ENCODE measurements at places on chromosomes 1 and 21. TPM values are rescaled to one million over a fixed set of nuclear protein-coding genes. Genes with fewer than 3 reads are reported as not detected.

The GSTM5 gene
- 1.7 TPM for total RNA-seq

The LZIC gene
- total RNA-seq: 56.1 TPM

The CD1D gene
- 0.74 TPM for total RNA-seq

The CASQ1 gene
- total RNA-seq: 7.6 TPM
